ENCODE measurements at places on chromosomes 3 and 15.

DNA sequence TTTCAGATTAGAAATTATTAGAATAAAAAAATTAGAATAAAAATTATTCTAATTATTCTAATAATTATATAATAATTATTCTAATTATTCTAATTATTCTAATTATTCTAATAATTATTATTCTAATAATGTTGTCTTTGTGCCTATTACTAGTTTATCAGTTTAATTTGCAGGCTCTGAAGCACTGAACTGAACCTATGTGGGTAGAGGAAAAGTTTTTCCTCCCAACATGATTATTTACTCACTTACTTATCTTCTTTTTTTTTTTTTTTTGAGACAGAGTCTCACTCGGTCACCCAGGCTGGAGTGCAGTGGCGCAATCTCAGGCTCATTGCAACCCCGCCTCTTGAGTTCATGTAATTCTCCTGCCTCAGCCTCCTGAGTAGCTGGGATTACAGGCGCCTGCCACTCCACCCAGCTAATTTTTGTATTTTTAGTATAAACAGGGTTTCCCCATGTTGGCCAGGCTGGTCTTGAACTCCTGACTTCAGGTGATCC is 39.7 kb upstream of the C15orf39 start:
- H3K27ac ChIP-seq, result no peak overlapping the region
- H3K4me3 ChIP-seq, result no peak overlapping the region
- H3K36me3 ChIP-seq, result no peaks in the 10 kb centered on the region
- no peaks in the 10 kb centered on the region for H3K4me1 ChIP-seq
- H3K27me3 ChIP-seq, result no peaks in the 10 kb centered on the region

DNA sequence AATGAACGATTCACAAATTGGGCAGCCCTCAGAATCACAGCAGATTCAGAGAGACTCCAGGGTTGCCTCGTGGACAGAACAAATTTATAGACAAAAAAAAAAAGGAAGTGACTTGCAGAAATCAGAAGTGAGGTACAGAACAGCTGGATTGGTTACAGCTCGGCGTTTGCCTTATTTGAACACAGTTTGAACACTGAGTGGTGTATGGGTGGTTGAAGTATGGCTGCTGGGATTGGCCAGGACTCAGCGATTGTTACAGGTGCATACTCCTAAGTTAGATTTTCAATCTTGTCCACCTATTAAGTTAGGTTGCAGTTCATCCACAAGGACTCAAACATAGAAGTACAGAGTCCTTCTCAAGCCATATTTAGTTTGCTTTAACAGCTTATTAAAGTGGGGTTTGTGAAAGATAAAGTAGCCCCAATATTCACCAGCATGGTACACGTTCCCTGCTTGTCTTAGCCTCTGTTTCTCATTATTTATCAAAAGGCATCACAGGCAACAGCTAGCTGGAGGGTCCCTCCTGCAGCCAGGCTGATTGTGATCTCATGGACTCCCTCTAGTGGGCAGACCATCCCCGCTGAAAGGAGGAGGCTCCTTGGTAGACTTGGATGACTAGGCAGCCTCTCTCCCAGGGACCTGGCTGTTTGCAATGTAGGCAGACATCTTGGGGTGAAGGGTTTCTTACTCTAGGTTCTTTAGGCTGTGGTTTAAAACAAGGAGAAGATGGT is 17.6 kb upstream of the ALDH1L1 start:
- no peaks in the 10 kb centered on the region for H3K36me3 ChIP-seq
- no peak overlapping the region for H3K4me3 ChIP-seq
- H3K27ac ChIP-seq, result no peak overlapping the region
- H3K27me3 ChIP-seq, result no peaks in the 10 kb centered on the region

DNA sequence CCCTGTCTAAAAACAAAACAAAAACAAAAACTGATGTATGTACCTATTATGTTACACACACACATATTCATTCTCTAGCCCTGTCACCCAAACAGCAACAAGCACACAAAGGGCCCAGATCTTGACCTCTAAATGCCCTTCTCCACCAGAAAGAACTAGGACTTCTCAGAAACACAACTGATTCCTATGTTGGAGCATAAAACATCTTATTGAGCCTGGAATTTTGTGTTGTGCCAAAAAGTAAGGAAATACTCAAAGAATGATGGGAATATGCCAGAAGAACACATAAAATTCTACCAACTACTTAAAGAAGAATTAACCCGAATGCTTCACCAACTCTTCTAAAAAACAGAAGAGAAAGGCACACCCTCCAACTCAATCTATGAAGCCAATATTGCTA is 66.7 kb upstream of the OCA2 start:
- no peak overlapping the region for H3K27ac ChIP-seq
- peaks cover 52% of the 10 kb centered on the region for H3K36me3 ChIP-seq
- no peak for DNase-seq

GRCh38 chr3:30505866-30506520 is 100.4 kb upstream of the TGFBR2 start:
- no peak for DNase-seq
- H3K27me3 ChIP-seq, result no peaks in the 10 kb centered on the region
- H3K36me3 ChIP-seq, result no peaks in the 10 kb centered on the region
- no peak overlapping the region for H3K4me3 ChIP-seq
- H3K4me1 ChIP-seq, result no peaks in the 10 kb centered on the region
- H3K27ac ChIP-seq, result no peak overlapping the region

DNA sequence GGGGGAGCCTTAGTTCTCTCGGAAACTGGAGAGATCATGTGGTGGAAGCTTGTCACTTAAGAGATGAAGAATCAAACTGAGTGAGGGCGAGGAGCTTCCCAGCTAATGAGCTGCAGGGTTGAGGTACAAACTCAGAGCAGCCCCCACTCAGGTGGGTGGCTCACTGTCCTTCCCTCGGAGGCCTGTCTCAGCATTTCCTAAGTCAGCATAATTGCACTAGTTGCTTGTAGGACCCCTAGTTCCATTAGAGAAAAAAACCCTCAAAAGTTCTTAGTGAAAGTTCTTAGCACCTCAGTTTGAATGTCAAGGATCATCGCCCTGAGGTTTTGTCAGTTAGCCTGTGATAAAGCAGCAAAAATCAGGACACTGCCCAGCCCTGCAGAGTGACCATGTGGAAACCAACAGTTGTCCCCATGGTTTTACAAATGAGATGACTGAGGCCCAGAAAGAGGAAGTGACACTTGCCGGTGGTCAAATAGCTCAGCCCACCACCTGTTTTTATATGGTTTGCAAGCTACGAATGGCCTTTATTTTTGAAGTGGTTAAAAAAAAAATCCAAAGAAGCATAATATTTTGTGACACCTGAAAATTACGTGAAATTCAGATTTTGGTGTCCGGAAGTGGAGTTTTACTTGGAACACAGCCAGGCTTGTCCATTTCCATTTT is 11.9 kb downstream of the SMAD6 start:
- H3K4me1 ChIP-seq, result no peaks in the 10 kb centered on the region
- H3K4me3 ChIP-seq, result no peak overlapping the region
- H3K27ac ChIP-seq, result no peak overlapping the region
- no peaks in the 10 kb centered on the region for H3K27me3 ChIP-seq
